ENCODE measurements at places on chromosomes 6 and 20. TPM values are rescaled to one million over a fixed set of nuclear protein-coding genes. Genes with fewer than 3 reads are reported as not detected.

The KDM1B gene
- total RNA-seq = 18.8 TPM

The HEY2 gene
- not detected for total RNA-seq

The MTHFD1L gene
- total RNA-seq = 25.4 TPM

The NCOA5 gene
- total RNA-seq = 17.0 TPM

The ULBP1 gene
- total RNA-seq = 0.03 TPM

DNA sequence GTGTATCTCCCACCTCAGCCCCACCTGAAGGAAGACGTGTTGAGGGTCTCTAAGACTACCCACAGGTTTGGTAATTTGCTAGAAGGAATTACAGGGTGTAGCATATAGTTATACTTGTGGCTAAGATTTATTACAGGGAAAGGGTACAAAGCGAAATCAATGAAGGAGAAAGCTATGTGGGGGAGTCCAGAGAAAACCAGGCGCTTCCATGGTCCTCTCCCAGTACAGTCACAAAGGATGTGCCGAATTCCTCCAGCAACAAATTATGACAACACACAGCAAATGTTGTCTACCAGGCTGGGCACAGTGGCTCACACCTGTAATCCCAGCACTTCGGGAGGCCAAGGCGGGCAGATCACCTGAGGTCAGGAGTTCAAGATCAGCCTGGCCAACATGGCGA is 64.1 kb upstream of the TGM3 start:
- DNase-seq = no peak

DNA sequence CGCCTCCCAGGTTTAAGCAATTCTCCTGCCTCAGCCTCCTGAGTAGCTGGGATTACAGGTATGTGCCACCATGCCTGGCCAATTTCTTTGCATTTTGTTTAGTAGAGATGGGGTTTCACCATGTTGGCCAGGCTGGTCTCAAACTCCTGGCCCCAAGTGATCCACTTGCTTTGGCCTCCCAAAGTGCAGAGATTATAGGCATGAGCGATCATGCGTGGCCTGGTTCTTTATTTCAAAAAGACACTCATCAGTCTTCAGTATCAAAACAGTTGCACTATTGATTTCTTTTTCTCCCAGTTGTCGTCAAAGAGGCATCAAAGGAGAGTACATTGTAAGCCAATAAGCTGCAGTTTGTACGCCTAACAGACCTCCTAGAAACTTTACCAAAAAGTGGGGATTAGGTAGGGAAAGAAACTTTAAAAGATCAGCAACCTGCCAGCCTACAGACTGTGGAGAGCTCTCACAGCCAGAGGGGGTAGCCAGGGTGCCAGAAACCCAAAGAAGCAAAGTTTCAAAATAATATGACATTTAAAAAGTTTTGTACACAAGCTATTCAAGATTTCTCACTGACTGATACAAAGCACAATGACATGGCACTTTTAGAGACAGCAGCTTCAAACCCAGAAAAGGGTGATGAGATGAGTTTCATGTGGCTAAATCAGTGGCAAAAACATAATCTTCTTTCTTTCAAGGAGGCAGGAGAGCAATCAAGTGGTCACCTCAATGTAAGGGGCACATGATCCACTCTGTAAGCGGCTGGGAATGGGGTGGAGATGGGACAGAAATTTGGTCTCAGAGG is 83.0 kb upstream of the RALY start:
- no peak for DNase-seq

DNA sequence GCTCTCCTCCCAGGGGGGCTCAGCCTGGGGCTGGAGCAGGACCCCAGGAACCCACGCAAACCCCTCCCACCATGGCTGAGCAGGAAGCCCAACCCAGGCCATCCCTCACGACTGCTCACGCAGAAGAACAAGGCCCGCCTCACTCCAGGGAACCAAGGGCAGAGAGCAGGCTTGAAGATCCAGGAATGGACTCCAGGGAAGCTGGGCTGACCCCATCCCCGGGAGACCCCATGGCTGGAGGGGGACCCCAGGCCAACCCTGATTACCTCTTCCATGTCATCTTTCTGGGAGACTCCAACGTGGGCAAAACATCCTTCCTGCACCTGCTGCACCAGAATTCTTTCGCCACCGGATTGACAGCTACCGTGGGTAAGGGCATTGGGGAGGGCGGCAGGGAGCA is 24.7 kb downstream of the RAB44 start:
- peak; percentile 39 for DNase-seq

DNA sequence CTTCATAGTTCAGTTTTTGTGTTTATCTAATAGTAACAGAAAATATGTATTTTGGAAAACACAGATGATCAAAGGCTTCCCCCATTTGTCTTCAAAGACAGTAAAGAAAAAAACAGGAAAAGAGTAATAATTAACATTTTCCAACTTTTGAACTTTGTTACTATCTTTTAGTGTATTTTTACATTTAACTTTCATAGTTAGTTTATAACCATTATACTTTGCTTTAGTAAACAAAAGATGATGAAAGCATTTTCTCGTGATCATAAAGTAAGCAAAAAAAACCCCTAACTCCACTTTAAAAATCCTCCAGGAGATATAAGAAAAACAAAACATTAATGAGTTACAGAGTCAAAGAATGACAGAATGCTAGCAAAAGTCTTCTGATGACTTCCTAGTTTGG is 13.6 kb upstream of the GPRC6A start:
- no peak for DNase-seq

GRCh38 chr20:34015401-34016335 is 22.0 kb downstream of the RALY start:
- no peak for DNase-seq

- DNase-seq = no peak
Observed at GRCh38 chr6:160102399-160102798, 19.2 kb upstream of the SLC22A1 start.

GRCh38 chr6:25061289-25061936 is 125.7 kb upstream of the RIPOR2 start:
- DNase-seq = peak; percentile 14

GRCh38 chr20:25539742-25540672 is 45.3 kb downstream of the NINL start:
- DNase-seq = no peak

GRCh38 chr6:16660157-16660497 is 101.1 kb downstream of the ATXN1 start:
- no peak for DNase-seq
